ENCODE measurements at places on chromosomes 11 and 22. TPM values are rescaled to one million over a fixed set of nuclear protein-coding genes. Genes with fewer than 3 reads are reported as not detected.

IGSF9B gene
- total RNA-seq = 17.2 TPM

C22orf42 gene
- not detected for total RNA-seq

ATL3 gene
- 33.5 TPM for total RNA-seq

GRCh38 chr11:112555491-112556364 lies 295.1 kb upstream of the PLET1 start:
- peak; percentile 64 for DNase-seq
- no peak overlapping the region for H3K4me3 ChIP-seq
- no peaks in the 10 kb centered on the region for H3K36me3 ChIP-seq
- H3K27ac ChIP-seq = no peak overlapping the region
- no peaks in the 10 kb centered on the region for H3K27me3 ChIP-seq

DNA sequence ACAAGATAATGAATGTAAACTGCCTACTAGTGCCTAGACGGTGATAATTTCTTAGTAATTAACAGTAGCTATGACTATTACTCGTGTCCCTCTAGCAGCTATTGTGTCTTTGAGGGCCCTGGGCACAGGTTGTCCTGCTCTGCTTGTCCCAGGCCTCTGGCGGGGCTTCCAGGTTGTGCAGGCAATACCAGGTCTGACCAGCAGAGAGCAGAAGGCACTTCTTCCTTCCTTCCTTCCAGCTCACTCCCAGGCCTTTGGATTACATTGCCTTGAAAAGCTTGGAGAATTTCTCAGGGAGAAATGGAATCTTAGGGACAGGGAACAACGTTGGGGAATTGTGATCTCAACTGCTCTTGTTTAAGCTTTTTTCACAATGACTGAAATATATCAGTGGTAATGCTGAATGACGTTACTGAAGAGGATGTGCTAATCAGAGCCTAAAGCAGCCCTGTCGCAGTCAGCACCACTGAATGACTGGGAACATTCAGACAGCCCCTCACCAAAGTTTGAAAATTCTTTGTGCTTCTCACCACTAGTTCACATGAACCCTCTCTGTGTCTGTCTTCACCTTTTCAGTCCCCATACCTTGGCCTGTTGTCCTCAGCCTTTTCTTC lies 8.4 kb upstream of the CCKBR start:
- no peak overlapping the region for H3K4me3 ChIP-seq
- no peak overlapping the region for H3K27ac ChIP-seq
- H3K36me3 ChIP-seq = no peaks in the 10 kb centered on the region
- H3K27me3 ChIP-seq = no peaks in the 10 kb centered on the region

GRCh38 chr11:17979770-17980371 lies 33.0 kb downstream of the SERGEF start:
- no peaks in the 10 kb centered on the region for H3K27me3 ChIP-seq
- no peak for DNase-seq
- H3K36me3 ChIP-seq = no peaks in the 10 kb centered on the region
- H3K27ac ChIP-seq = no peak overlapping the region
- no peak overlapping the region for H3K4me3 ChIP-seq

DNA sequence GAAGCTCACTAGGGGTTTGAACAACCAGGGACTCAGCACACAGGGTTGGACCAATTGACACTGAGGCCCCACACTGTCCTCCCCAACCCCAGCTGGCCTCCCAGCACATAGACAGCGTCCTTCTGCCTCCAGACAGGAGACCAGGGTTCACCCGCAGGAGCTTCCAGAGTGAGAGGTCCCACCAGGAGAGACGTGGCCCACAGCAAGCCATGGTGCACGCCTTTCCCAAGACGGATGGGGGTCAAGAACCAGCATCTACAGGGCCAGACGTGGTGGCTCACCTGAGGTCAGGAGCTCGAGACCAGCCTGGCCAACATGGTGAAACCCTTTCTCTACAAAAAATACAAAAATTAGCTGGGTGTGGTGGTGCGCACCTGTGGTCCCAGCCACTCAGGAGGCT lies 12.1 kb upstream of the SIGIRR start:
- no peaks in the 10 kb centered on the region for H3K27me3 ChIP-seq
- no peak for DNase-seq
- H3K4me3 ChIP-seq = no peak overlapping the region
- H3K36me3 ChIP-seq = no peaks in the 10 kb centered on the region
